ENCODE measurements at places on chromosomes 4 and X. TPM values are rescaled to one million over a fixed set of nuclear protein-coding genes. Genes with fewer than 3 reads are reported as not detected.

- no peak for DNase-seq
Measured at GRCh38 chr4:56444719-56445118, 8.7 kb downstream of the PAICS start.

- DNase-seq, result no peak
Measured at GRCh38 chr4:121126449-121127006, 37.6 kb downstream of the TNIP3 start.

- no peak for DNase-seq
Measured at GRCh38 chr4:155592179-155592937, 74.3 kb upstream of the GUCY1A1 start.

Gene RIBC1
- total RNA-seq, result not detected

- DNase-seq, result no peak
Measured at GRCh38 chr4:7546809-7547367, 112.2 kb upstream of the PSAPL1 start.

- no peak for DNase-seq
Measured at GRCh38 chr4:92101737-92102172, 202.0 kb upstream of the GRID2 start.

Gene NDST4
- total RNA-seq, result not detected

Gene GYPE
- not detected for total RNA-seq

DNA sequence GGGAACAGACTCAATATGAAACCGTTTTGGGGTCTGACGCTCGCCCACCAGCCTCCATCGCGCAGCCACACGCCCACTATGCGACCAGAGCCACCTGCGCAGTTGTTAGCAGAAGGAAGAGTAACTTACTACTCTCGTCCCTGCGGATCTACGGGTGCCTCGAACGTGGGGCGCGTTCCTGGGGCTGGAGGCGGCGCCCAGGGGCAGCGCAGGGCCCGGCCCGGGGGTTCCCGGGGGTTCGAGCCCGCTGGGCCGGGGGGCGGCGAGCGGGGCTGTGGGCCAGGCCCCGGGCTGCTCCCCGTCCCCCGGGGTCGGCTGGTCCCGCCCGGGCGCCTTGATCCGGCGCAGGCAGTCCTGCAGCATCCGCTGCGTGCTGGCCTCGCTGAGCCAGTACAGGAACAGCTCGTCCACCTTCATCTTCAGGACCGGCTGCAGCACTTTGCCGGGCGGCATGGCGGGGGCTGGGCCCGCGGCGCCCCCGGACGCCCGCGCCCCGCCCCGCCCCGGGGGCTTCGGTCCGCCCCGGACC lies 404 bp downstream of the PPP2R3B start:
- DNase-seq, result no peak

DNA sequence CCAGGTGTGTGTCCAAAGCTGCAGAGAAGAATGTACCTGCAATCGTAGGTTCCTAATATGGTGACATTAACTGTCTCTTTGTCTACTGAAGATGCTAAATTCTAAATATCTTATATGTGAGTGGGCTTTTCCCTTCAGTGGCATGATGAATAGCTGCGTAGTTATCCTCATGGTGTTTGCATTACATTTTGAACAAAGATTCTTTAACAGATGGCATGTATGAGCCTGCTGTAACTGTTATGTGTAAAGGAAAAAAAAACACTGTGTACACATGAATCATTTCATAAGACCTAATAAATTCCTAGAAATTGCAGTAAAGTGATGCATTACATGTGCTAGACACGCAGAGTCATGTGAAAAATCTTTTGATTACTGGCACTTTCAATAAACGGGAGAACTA lies 288.0 kb downstream of the SH2D1A start:
- DNase-seq, result no peak

Gene PLS3
- total RNA-seq, result 160 TPM

- DNase-seq, result no peak
Measured at GRCh38 chrX:23334848-23335599, at the start of gene PTCHD1. PTCHD1 (plus strand) TSS chrX:23334849; CDS start chrX:23334876, 27 bp downstream.

DNA sequence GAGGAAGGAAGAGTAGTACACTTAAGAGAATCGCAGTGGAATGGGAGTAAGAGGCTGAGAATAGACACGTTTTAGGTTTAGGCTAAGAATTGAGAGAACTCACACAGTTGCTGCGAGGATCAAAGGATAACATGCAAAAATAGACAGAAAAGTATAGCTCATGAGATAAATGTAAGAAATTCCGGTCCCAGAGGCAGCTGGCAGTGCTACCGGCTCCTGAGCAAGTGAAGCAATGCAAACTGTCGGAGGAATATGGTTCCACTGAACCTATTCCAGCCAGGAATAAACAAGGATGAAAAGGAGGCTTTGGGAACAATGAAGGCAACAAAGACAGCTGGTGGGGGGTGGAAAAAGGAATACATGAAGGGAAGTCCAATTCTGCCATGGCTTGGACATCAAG lies 191.8 kb downstream of the QDPR start:
- DNase-seq, result no peak

DNA sequence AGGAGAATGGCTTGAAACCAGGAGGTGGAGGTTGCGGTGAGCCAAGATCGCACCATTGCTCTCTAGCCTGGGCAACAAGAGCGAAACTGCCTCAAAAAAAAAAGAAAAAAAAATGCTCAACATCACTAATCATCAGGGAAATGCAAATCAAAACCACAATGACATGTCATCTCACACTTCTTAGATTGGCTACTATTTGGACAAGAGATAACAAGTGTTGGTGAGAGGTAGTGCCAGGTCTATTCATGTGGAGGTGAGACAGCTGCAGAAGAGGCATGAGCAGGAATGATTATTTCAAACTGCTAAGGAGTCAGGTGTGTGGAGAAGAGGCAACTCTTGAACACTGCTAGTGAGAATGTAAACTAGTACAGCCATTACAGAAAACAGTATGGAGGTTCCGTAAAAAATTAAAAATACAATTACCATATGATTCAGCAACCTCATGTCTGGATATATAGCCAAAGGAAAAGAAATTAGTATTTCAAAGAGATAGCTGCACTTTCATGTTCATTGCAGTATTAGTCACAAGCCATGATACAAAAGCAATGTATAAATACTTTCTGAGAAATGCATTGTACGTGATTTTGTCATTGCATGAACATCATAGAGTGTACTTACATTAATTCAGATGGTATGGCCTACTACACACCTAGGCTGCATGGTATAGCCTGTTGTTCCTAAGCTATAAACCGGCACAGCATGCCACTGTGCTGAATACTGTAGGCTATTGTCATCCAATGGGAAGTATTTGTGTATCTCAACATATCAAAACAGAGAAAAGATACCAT lies 75.3 kb downstream of the TMEM144 start:
- DNase-seq, result no peak

- DNase-seq, result no peak
Measured at GRCh38 chr4:42452823-42453222, 55.5 kb downstream of the SHISA3 start.

GRCh38 chrX:20665481-20665880 lies 398.8 kb upstream of the RPS6KA3 start:
- no peak for DNase-seq

Gene NLGN4X
- total RNA-seq, result 0.96 TPM

GRCh38 chr4:98113012-98113411 lies 30.3 kb downstream of the STPG2 start:
- no peak for DNase-seq

- no peak for DNase-seq
Measured at GRCh38 chr4:14719053-14719452, 283.2 kb upstream of the CPEB2 start.

DNA sequence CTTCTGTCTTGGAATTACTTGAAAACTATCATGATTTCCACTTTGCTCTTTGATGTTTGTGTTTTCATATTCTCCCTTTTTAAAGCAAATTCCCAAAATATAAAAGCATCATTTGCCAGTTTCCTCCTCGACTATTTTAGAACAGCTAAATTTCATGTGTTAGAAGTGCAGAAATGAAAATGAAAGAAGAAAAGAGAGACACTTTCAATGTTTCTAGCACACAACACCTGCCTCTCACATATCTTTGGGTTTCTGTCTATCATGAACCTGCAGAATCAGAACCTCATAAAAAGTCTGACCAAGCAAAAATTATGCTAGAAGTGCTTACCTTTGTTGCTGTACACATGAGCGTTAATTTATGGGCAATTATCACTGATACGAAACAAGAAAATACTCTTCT lies 1.9 kb upstream of the NEUROG2 start:
- no peak for DNase-seq

Gene RBMXL3
- total RNA-seq, result not detected

GRCh38 chr4:123463869-123464268 lies 67.3 kb downstream of the SPRY1 start:
- no peak for DNase-seq

DNA sequence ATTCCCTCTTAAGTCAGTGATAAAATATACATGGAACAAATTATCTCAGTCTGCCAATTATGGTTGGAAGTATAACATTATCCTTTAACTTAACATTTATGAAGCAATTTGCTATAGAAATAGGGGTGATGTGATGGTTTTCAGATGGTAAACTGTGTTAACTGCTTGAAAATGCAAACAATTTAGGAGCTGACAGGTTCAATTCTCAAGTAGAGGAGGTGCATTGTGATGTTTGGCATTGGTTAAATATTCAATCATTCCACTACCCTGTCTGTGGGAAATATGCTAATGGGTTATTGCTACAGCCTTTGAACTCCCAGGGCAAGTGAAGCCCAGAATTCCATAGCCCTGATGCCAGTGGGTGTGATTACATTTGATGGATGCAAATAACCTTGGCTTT lies 243.4 kb upstream of the GK2 start:
- no peak for DNase-seq

DNA sequence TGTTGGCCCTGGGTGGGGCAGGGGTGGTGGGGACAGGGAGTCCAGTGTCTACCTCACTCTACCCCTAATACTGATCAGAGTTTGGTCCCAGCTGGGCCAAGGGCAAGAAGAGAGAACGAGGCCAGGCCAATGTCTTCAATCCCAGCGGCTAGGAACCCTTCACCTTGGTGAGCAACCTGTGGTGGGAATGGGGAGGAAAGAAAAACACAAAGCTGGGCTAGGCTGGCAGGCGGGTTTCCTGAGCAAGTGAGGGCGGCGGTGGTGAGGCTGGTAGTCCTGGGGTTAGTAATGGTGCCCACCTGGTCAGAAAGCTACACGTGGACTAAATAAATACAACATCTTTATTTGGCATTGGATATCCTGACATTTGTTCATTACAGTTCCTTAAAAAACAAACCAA lies 5.6 kb downstream of the PQBP1 start:
- no peak for DNase-seq

Gene SULT1B1
- total RNA-seq, result 177 TPM

- no peak for DNase-seq
Measured at GRCh38 chrX:24343719-24344118, 16.7 kb upstream of the SUPT20HL1 start.

DNA sequence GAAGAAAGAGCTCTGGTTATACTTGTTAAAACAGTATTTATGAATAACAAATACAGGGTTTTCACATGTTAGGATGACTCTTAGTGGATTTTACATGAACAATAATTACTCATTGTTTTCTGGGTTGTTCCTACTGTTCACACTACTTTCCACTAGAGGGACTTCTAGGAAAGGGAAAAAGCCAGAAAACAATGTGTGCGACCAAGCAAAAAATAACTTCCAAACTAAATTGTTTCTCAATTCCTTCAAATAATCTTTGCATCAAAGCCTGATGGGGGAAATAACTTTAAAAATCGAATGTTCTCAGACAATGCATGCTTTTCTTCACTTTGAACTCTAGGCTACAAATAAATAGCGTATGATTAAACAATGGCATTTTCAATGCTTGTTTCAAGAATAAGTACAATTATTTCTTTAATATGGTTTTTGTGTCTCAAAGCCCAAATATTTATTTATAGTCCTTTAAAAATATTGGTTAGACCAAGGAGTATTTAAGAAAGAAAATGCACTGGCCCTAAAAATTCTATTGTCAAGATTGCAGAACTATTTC lies 72.1 kb upstream of the ETNPPL start:
- no peak for DNase-seq

DNA sequence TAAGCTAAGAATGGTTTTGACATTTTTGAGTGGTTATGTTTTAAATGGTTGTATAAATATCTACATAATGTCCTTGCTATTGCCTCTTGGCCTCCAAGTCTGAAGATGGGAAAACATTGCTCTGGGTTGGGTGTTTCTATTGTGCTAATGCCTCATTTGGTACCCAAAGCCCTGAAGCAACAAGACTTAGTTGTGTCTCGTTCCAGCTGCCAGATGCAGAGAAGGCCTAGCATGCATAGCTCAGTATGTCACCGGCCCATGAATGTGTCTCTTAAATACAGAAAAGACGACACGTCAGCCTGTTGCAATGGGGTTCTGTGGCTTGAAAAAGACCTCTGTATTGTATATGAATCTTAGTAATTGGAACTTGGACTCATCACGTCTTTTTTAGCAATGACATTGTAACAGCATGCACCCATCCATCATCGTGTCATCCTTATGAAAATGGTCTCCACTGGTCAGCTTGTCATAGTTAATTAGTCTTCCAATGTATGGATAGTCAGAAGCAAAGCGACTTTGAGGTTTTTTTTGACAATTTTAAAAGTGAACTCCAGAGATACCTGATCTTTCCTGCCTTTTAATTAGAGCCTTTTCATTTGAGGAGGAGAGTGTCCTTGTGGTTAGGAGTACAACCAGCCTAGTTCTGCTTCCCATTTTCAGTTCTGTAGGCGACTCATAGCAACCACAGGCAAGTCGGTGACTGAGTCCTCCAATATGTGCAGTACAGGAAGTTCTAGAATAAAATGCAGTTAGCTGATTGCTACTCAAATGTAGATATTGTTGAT lies 126.4 kb upstream of the GATB start:
- no peak for DNase-seq

DNA sequence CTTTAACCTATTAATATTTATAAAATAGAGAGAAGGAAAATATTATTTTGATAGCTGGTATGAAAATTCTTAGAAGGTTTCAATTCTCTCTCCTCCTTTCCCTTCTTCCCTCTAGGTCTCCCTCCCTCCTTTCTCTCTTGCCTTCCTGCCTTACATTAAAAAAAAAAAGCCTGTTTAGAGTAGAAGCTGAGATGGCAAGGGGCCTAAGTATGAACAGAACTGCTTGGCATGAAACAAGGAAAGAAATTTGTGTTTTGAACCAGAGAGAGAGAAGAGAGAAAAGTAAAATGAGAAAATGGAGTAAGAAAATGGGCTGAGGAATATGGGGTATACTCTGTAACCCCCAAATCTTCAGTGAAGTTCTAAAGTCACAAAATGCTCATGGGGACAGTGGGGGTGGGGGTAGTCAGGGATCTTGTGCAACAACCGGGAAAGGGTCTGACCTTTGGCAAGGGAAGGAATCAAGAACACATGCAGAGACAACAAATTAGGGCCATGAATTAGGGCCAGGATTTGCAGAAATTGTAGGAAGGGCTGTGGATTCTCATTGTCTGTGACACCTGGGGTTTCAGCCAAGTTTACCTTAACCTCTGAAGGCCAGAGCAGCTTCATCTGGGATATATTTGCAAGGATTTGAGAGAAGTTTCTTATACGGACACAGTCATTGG lies 30.6 kb downstream of the SUPT20HL2 start:
- no peak for DNase-seq

Gene XAGE1A
- total RNA-seq, result not detected

DNA sequence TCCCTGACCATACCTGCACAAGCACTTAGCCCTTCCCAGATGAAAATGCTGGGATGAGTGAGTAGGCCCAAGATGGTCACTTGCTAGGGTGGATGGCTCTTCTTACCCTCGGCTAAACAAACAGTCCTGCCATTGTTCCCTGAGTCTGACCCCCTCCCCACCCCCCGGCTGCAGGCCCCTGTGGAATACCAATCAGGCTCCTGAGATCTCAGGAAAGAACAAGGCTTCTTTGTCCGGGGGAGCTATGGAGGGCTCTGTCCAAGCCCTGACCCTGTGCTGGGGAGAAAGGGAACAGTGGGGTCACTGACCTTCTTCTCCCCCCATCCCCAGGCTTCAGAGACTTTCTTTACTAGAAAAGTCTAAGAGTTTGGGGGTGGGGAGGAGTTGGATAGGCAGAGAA lies 6.0 kb downstream of the PLP1 start:
- DNase-seq, result no peak

Gene PABPC1L2A
- total RNA-seq, result not detected

All from transverse colon (tissue), 4 donors.